ENCODE measurements at places on chromosomes 5 and 9.

GRCh38 chr9:133207021-133207531, 2.0 kb downstream of the OBP2B start:
- DNase-seq, result no peak

GRCh38 chr5:22033066-22033465, 820.1 kb downstream of the CDH12 start:
- no peak for DNase-seq

DNA sequence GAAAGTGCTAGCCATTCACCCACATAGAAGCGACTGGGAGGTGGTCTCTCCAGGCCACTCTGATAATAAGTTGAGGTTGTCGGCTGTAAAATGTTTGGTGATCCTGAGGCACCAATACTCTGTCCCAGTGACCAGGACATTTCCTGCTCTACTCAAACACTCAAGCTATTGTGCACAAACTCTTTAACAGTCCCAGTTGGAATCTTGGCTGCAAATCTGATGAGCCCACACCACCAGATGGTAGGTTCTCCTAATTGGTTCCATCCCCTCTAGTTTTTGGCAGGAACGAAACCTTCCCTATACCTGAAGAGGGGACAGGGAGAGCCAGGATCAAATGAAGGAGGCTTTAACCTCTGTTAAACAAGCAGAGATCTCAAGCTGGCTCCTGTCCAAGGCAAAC, 14.3 kb downstream of the GRIA1 start:
- DNase-seq, result no peak

DNA sequence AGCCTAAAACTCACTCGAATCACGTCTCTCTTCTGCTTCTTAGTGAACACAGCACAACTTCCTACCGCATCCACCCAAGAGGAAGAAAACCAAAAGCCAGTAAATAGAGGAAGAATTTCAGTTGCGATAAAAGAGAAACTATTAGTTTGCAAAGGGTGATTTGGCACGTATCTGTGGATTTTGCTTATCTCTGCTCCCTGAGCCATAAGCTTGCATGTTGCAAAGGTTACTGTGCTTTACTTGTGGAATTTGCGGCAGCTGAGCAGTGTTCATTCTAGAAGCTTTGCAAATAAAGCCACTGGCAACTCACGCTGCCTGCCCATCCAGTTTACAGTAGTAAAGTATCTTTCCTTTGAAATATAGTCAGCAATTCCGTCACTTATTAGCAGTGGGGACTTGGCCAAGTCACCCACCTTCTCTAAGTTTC, 149.0 kb upstream of the PCA3 start:
- DNase-seq, result no peak

DNA sequence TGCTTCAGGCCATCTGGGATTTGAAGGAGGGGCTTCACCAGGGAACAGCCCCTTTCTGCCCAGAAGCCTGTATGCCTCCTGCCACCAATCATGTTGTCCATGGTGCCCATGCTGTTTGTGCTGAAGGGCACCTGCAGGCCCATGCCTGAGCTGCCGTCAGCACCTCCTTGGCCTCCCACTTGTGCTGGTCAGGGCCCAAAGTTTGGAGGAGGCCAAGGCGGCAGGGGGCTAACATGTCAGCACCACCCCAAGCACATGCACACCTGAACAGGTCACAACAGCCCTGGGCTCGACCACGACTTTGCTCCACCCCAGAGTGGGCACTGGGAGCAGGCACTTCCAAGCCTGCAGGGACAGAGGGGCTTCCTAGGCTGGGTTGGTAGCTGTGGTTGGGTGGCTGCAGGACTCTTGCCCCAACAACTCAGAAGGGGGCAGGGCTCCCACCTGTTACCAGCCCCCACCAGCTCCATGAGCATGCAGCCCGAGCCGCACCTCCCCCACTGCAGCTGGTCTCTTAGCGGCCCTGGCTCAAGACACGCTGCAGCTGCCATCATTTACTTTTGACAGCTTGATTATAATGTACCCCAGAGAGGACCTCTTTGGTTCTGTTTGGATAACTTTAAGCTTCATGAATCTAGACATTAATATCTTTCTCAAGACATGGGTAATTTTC, 19.8 kb upstream of the NFIL3 start:
- DNase-seq, result no peak

DNA sequence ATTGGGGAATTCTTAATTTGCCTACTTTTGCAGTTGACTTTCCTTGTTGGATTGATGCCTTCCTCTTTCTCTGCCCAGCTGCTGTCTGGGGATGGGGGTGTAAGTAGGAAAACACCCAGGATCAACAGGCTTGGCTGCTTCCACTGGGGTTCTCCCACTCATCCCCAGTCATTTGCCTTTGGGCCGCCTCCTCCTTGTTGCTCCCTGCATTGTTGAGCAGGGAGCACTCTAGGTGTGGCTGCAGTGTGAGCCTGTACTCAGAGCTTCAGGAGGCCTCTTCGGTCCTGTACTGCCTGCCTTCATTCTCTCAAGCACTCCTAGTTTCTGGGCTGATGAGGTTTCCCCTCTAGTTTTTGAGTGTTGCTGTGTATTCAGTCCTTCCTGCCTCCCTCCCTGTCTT, 12.1 kb downstream of the RHOBTB3 start:
- no peak for DNase-seq

DNA sequence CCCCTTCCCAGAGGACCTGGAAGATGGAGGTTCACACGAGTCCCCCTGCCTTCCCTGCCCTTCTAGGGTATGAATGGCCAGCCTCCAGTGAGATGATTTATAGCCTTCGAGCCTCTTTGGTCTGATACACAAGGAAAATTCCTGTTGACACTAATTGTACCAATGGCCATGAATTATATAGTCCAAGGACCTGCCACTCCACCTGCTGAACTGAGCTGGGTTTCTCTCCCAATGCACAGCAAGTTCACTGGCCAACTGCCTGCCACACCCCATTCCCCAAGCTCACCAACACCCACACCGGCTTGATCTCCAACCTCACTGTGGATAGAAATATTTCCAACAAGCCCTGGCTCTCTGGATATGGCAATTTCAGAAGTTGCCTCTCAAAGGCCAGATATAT, 9.3 kb upstream of the ADRA1B start:
- DNase-seq, result no peak

GRCh38 chr5:107103522-107103921, 567.2 kb downstream of the EFNA5 start:
- DNase-seq, result no peak

DNA sequence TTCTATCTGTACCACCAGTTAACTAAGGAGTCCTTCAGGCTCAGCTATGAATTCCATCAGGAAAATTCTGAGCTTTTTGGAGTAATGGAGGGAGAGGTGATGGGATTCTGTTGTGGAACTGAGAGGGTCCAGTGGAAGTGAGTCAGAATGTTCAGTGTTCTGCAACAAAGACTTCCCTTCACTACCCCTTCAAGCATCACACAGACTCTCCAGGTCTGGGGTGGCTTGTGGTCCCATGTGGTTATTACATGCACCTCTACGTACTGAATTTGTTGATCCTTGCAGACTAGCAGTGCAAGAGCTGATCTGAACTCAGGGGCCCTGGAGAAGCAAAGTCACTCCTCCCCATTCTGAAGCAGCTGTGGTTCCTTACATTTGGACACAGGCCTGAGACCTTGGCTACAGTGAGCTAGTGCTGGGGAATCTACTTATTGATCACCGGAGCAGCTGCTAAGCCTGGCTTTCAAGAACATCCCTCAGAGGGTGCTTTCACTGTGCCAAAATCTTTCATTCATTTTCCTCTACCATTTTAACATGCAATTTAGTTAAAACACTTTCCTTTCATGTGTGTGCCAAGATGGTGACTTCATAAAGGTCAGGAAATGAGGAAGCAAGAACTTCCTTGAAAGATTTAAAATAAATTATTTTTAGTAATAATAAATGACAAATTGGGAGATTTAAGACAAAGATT, 75.0 kb upstream of the TNC start:
- DNase-seq, result no peak

DNA sequence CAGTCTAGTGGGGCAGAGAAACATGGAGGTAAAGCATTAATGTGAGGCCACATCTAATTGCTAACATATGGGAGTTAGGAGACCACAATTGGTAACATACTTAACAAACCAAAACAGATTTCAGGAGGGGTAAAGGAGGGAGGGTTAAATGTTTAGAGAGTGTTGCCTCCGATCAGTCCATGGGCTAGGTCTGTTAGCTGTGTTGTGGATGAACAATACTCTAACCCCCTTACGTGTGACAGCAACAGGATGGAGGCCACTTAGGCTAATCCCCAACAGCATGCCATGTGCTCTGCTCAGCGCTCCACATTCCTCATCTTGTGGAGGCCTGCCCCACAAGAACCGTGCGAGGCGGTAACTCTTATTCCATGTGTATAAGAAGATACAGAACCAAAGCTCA, 167.0 kb downstream of the CRB2 start:
- peak; percentile 87 for DNase-seq

DNA sequence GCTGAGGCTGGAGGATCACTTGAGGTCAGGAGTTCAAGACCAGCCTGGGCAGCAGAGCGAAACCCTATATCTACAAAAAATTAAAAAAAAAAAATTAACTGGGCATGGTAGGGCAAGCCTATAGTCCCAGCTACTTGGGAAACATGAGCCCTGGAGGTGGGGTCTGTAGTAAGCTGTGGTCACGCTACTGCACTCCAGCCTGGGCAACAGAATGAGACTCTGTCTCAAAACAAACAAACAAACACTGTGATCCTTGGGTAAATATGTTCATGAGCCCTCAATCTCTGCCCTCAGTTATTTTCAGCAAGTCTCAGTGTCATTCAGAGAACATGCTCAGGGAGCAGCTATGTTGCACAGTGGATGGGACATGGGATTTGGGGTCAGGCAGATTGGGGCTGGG, 76.2 kb downstream of the PTTG1 start:
- no peak for DNase-seq

DNA sequence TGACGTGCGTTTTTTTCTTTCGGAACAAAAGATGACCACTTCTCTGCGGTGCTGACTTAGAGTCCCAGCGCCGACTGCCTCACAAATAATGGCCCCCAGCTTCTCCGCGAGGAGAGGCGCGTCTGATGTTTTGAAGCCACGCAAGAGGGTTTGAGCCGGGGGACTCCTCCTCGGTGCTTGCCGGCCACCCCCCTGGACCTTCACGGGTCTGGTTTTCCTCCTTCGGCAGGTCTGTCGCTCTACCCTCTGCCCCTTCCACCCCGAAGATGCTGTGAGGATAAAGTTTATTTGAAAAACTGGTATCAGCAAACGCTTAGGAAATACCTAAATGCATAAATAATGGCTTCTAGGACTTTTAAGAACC, 584 bp downstream of the USP20 start:
- no peak for DNase-seq

- DNase-seq, result no peak
Observed at GRCh38 chr9:133604856-133605255, 4.3 kb downstream of the FAM163B start.

GRCh38 chr5:32193591-32193990, 19.5 kb upstream of the GOLPH3 start:
- DNase-seq, result peak; percentile 72

- no peak for DNase-seq
Observed at GRCh38 chr9:80156756-80157472, 585.1 kb downstream of the TLE4 start.

GRCh38 chr5:127563136-127563535, 45.7 kb downstream of the PRRC1 start:
- DNase-seq, result peak; percentile 10

GRCh38 chr9:27487128-27487640, 36.9 kb upstream of the IFNK start:
- peak; percentile 18 for DNase-seq

DNA sequence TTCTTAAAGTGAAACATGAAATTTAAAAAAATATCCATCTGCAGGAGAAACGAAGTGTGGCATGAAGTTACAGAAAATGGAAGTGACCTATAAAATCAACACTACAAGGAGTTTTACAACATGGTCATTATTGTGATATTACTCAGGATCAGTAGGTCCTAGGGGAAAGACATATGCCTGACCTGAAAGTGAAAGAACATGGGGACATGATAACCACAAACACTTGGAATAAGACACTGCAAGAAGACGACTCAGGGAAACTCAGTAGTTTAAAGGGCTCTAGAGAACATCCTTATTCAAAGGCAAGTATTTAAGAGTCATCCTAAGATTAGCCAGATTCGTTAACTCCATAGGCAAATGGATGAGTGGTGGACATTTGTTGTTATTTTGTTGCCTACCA, 19.9 kb upstream of the LPAR1 start:
- no peak for DNase-seq

- no peak for DNase-seq
Observed at GRCh38 chr5:135571902-135572301, 6.9 kb downstream of the CXCL14 start.
